ENCODE measurements at places on chromosomes 1 and 21.

- DNase-seq, result no peak
These were observed 1.6 kb downstream of the RPF1 start for GRCh38 chr1:84480650-84481049.

- no peak for DNase-seq
These were observed 83.3 kb downstream of the MAP3K7CL start for GRCh38 chr21:29213513-29214385.

GRCh38 chr1:107879346-107879745 is 85.6 kb downstream of the VAV3 start:
- no peak for DNase-seq

- DNase-seq, result no peak
These were observed 58.5 kb downstream of the FOXO6 start for GRCh38 chr1:41419584-41420295.

GRCh38 chr1:3852711-3853485 is 4.1 kb downstream of the CEP104 start:
- DNase-seq, result no peak

DNA sequence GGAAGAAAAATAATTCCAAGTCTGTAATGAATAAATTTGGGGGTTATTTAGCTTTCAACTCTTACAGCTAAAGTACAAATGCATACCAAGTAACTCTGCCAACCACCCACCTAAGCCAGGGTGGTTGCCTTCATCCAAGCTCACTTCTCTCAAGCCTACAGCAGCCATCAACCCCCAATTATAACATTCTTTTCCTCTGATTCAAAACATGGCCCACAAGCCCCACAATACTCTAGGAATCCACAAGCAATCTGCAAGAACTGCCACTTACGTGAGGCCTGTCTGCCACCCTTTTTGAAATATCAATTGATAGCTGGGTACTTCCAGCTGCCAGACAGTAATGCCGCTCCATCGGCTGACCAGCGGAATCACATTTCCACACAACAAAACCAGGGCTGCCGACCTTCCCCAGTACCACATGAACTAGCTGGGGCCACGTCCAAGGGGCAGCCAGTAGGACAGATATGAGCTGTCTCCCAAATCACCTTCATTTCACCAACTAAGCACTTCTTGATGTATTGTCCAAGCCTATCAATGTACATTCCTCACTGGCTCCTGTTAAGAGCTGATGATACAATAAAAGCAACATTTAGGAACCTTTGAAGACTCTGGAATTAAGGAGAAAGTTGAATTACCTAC is 3.2 kb downstream of the LBR start:
- DNase-seq, result no peak

- DNase-seq, result no peak
These were observed 1.1 kb downstream of the LAMB3 start for GRCh38 chr1:209651138-209651587.

DNA sequence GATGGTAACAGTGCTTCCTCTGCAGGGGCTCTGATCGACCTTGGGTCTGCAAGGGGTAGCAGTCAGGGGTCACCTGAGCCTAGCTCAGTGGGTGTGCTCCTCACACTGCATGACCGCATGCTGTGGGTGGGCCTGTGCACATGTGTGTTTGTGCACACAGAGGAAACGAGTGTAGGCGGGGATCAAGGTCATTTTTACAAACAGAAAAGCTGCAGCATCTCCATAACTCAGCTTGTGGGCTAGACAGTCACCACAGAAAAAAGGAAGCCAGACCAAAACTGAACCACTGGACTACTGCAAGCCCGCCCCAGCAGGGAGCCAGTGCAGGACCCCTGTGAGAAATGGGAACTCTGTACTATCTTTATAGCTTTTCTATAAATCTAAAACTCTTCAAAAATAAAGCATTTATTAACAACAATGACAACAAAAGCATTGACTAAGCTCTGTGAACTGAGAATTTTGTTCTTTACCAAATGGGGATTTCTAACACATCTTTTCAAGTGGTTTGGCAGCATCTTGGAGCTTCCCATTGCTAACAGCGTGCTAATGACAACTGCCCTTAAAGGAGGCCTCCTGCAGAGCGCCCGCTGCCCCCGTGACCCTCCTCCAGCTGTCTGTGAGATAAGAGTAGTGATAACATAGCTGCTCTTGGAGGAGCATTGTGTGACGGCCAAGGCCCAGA is 19.9 kb upstream of the NEK2 start:
- DNase-seq, result no peak

DNA sequence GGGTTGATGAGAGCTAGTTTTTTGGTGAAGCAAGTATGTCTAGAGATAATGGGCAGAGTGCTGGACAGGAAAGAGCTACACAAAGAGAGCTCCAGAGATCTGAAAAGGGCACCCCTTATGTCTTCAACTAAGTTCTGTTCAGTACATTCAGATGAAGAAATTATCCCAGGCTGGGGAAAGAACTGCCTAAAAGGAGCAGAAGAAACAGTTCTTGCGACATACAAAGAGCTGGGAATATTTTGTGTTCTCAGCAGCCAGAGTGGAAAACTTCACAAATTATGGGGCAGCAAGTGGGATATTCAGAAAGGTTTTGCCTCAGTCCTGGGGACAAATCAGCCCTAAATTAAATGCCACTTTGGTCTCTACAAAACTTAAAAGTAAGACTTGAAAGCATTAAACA is 17.4 kb upstream of the CCN1 start:
- no peak for DNase-seq

DNA sequence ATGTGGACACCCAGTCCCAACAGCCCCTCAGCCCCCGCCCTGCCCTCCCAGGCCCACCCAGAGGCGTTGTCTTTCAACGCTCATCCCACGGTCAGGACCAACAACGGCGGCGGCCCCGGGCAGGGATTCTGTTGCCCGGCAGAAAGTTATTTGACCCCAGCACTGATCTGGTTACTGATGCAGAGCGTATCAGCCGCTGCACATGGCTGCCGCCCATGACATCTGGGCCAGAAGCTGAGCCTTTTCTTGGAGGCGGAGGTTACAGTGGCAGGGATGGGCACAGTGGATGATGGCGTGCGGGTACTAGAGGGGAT is 127.1 kb upstream of the ARHGEF16 start:
- no peak for DNase-seq

Data from stimulated activated CD8-positive, alpha-beta memory T cell treated with anti-CD3 and anti-CD28 coated beads, Interleukin-7, amount 100 ng/mL, for 1 hour (primary cell).